DND-41 (cell line): ENCODE measurements at places on chromosomes 7 and 10.

GRCh38 chr10:24518411-24518810 lies 205.3 kb downstream of the ARHGAP21 start:
- H3K4me1 ChIP-seq = no peaks in the 10 kb centered on the region
- no peaks in the 10 kb centered on the region for H3K27me3 ChIP-seq
- H3K36me3 ChIP-seq = no peaks in the 10 kb centered on the region
- no peak overlapping the region for H3K27ac ChIP-seq
- H3K4me3 ChIP-seq = no peak overlapping the region
- DNase-seq = no peak

DNA sequence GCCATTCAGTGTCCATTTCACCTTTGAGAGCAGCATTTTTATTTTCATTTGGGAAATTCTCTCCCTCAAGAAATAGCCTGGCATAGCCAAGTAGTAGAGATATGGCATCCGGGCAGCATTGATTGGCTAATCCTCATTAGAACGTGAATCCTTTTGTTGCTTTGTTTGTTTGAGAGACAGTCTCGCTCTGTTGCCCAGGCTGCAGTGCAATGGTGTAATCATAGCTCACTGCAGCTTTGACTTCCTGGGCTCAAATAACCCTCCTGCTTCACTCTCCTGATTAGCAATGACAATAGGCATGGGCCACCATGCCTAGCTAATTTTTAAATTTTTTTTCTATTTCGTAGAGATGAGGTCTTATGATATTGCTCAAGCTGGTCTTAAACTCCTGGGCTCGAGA lies 1174.9 kb upstream of the AUTS2 start:
- DNase-seq = no peak
- no peak overlapping the region for H3K4me3 ChIP-seq
- no peaks in the 10 kb centered on the region for H3K27me3 ChIP-seq
- no peaks in the 10 kb centered on the region for H3K4me1 ChIP-seq
- no peak overlapping the region for H3K27ac ChIP-seq

DNA sequence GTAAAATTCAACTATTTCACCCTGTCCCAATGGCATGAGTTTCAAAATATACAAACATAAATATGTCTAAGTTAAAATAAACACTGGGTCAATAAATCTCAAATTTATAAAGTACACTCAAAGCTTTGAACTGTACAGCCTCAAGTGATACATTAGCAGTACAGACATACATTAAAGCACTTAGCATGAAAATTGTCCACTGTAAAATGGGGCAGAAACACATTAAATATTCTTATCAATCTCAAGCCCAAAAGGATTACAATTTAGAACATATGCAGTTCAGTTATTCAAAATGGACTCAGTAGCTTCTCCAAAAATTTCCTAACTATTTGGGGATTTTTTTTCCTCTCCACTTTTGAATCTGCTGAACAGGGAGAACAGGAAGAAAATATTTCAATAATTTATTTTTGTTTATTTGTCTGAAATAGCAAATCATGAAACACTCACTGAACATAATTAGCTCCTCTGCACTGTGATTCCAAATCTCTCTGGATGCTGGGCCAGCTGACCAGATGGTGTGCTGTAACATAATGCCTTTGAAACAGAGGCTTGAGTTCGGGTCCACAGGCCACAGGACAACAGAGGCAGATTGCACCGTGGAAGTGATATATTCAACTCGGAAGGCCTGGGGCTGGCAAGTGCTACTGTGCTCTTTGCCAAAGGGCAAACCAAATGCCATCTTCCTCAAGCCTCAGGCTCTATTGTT lies 248.9 kb upstream of the LRRN3 start:
- H3K27me3 ChIP-seq = no peaks in the 10 kb centered on the region
- DNase-seq = no peak
- H3K27ac ChIP-seq = no peak overlapping the region
- no peak overlapping the region for H3K4me3 ChIP-seq
- no peaks in the 10 kb centered on the region for H3K36me3 ChIP-seq
- no peaks in the 10 kb centered on the region for H3K4me1 ChIP-seq

GRCh38 chr10:58086144-58086762 lies 181.4 kb downstream of the IPMK start:
- H3K36me3 ChIP-seq = no peaks in the 10 kb centered on the region
- no peaks in the 10 kb centered on the region for H3K4me1 ChIP-seq
- no peaks in the 10 kb centered on the region for H3K27me3 ChIP-seq
- no peak overlapping the region for H3K4me3 ChIP-seq

GRCh38 chr7:50394315-50394714 lies 55.8 kb downstream of the FIGNL1 start:
- no peaks in the 10 kb centered on the region; the same call in 1 of the 2 replicates for H3K4me1 ChIP-seq
- no peaks in the 10 kb centered on the region for H3K27me3 ChIP-seq
- H3K4me3 ChIP-seq = no peak overlapping the region
- no peak for DNase-seq
- no peak overlapping the region for H3K27ac ChIP-seq
- H3K36me3 ChIP-seq = peaks cover 87% of the 10 kb centered on the region

DNA sequence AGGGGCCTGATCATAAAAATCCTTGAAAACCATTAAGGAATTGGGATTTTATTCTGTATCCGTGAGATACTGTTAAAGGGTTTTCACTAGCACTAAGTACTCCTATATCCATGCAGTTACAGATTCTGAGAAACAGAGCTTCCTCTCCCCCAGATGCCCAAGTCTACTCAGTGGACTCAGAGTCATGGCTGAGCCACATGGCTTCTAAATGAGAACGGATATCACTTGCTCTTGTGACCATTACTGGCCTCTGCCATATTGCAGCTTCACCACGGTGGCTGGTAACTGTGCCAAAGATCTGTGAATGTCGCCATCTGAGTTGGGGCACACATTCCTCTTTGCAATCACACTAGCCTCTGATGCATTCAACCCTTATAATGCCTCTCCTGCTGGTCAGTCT lies 42.0 kb upstream of the PALS2 start:
- H3K27me3 ChIP-seq = peaks cover 11% of the 10 kb centered on the region
- H3K36me3 ChIP-seq = no peaks in the 10 kb centered on the region
- no peak for DNase-seq
- no peaks in the 10 kb centered on the region for H3K4me1 ChIP-seq
- H3K4me3 ChIP-seq = no peak overlapping the region
- H3K27ac ChIP-seq = no peak overlapping the region

DNA sequence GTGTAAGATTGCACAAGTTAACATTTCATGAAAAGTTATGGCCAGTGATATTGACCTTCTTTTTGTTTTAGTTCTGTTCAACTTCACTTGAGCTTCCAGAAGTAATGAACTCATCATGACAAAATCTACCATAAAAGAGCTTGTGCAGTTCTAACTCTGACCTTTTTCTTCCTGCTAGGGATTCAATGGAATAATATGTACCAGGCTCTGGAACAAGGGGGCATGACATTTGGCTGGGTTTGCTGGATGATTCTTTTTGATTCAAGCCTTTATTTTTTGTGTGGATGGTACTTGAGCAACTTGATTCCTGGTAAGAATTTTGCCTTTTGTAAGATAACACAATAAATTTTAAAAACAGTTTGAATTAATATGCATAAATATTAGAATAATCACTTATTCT lies 205.0 kb downstream of the ABCA13 start:
- no peak for DNase-seq
- no peak overlapping the region for H3K4me3 ChIP-seq
- H3K36me3 ChIP-seq = no peaks in the 10 kb centered on the region
- no peaks in the 10 kb centered on the region for H3K4me1 ChIP-seq
- no peaks in the 10 kb centered on the region for H3K27me3 ChIP-seq

DNA sequence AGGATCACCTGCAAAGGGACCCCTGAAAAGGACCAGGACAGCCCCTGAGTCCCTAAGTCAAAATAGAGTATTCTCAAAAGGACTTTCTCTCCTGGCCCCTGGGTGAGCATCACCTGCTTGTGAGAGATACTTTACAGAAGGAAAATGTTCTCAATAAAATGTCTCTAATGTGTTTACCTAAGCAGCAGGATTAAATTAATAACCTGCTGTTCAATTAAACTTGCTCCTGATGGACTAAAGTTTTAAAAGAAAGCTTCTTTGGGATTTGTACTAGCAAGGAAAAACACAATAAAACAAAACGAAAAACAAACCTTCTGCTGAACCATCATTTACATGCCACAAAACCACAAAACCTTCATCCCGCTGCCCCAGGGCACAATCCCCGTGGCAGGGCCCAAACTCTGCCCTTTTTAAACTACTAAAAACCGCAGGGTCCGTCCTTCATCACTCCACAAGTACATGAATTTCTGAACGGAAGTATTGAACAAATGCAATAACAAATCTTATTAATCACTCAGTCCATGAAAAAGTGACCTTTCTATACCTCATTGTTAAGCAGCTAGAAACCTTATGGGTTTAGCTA lies 197.7 kb downstream of the TCERG1L start:
- no peak for DNase-seq
- H3K4me1 ChIP-seq = no peaks in the 10 kb centered on the region
- H3K27me3 ChIP-seq = no peaks in the 10 kb centered on the region

DNA sequence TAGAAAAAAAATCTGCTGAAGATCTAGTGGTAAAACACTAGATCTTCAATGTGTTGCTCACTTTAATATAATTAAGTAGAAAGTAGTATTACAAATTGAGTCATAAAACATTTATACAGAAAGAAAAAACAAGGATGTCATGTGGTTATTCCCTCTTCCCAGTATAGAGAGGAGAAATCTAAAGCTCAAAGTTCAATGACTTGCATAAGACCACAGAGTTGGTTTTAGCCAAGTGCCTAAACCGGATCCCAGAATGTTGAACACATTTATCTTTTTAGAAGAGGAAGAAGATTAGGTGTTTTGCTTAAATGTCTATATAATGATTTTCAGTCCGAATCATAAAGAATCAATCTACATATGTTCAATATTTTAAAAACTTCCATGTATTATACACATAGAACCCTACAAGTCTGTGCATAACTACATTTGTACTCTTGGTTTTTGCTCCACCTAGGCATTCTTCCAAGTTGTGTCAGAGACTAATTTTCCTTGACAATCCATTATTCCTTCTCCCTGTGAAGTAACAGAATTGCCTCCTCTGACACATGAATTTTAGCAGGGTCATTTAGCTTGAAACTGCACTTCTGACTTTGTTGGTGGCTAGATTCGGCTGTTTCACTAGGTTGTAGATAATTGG lies 389.2 kb downstream of the MAGI2 start:
- no peaks in the 10 kb centered on the region for H3K27me3 ChIP-seq
- no peak overlapping the region for H3K27ac ChIP-seq
- no peaks in the 10 kb centered on the region for H3K36me3 ChIP-seq

GRCh38 chr7:977326-978048 lies 2.1 kb upstream of the COX19 start:
- no peak for DNase-seq
- H3K4me1 ChIP-seq = peaks cover 24% of the 10 kb centered on the region
- no peak overlapping the region for H3K27ac ChIP-seq
- no peaks in the 10 kb centered on the region for H3K27me3 ChIP-seq
- no peak overlapping the region for H3K4me3 ChIP-seq
- peaks cover 11% of the 10 kb centered on the region for H3K36me3 ChIP-seq

DNA sequence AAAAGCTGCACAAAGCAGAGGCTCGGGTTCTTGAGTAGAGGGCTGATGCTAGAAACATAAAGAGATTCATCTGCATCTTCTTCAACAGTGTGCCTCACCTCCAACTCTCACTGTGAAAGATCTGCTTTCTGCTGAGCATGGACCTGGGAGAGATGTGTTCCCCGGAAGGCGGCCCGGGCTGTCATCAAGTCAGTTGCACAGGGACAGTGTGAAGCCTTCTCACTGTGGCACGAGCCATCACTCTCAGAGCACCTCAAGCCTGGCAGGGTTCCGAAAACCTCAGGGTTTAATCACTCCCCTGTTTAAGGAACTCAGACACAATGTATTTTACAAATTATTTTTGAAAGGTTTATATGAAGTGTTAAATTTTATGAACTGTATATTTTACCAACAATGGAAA lies 98.7 kb downstream of the RBM20 start:
- H3K4me1 ChIP-seq = no peaks in the 10 kb centered on the region
- no peak for DNase-seq
- no peaks in the 10 kb centered on the region for H3K27me3 ChIP-seq
- H3K4me3 ChIP-seq = no peak overlapping the region
- H3K36me3 ChIP-seq = no peaks in the 10 kb centered on the region

- no peaks in the 10 kb centered on the region for H3K27me3 ChIP-seq
- H3K4me3 ChIP-seq = no peak overlapping the region
- no peaks in the 10 kb centered on the region for H3K36me3 ChIP-seq
- no peak for DNase-seq
- peaks cover 27% of the 10 kb centered on the region for H3K4me1 ChIP-seq
- H3K27ac ChIP-seq = peak overlapping the region; percentile 57
Observed at GRCh38 chr7:117673839-117674238, 194.0 kb downstream of the CFTR start.

GRCh38 chr10:9091530-9092093 lies 1037.1 kb downstream of the GATA3 start:
- H3K4me3 ChIP-seq = no peak overlapping the region
- no peaks in the 10 kb centered on the region for H3K4me1 ChIP-seq
- H3K27ac ChIP-seq = no peak overlapping the region
- H3K27me3 ChIP-seq = no peaks in the 10 kb centered on the region

- no peak overlapping the region for H3K4me3 ChIP-seq
- no peaks in the 10 kb centered on the region for H3K4me1 ChIP-seq
- no peak for DNase-seq
Observed at GRCh38 chr7:148394582-148394981, 196.0 kb upstream of the C7orf33 start.

DNA sequence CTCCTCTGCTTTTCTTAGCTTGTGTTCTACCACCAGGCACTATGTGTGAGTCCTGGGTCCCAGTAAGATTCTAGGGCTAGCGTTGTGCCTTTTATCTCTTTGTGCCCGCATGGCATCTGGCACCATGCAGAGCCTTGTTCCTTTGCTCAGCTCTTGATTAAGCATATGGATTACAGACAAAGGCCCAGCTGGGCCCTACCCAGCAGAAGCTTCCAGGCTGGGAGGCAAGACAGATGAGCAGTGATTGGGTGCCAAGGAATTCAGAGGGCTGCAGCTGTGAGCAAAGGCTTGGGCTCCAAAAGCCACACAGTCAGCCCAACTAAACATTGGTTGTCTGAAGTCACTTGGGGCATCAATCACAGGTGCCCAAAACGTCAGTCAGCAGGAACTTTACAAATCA lies 2.0 kb downstream of the ACSM6 start:
- no peak for DNase-seq
- no peak overlapping the region for H3K4me3 ChIP-seq
- H3K4me1 ChIP-seq = no peaks in the 10 kb centered on the region
- H3K36me3 ChIP-seq = no peaks in the 10 kb centered on the region
- no peaks in the 10 kb centered on the region for H3K27me3 ChIP-seq

- H3K27ac ChIP-seq = no peak overlapping the region
- no peaks in the 10 kb centered on the region for H3K27me3 ChIP-seq
- H3K36me3 ChIP-seq = no peaks in the 10 kb centered on the region
- H3K4me3 ChIP-seq = no peak overlapping the region
- no peaks in the 10 kb centered on the region for H3K4me1 ChIP-seq
Observed at GRCh38 chr7:51789489-51789888, 472.9 kb upstream of the COBL start.

DNA sequence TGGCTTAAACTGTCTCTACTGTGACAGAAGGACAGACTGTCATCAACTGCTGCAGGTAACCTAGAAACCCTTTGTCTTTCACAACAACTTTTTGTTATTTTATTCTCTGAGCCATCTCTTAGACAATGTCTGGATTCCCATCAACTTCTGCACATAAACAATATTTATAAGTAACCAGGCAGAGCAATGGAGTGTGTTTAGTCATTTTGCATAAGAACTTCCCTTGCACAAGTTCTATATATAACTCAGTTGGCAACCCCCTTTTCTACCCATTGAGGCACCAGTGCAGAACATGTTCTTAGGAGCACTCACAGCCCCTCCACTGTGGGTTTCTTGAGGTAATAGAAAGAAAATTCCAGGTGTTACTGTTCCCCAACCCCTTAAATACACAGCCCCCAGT lies 65.0 kb upstream of the IL6 start:
- H3K27ac ChIP-seq = no peak overlapping the region
- H3K36me3 ChIP-seq = no peaks in the 10 kb centered on the region
- no peaks in the 10 kb centered on the region for H3K4me1 ChIP-seq
